WTC11 (cell line): ENCODE measurements at places on chromosomes 12 and 14. TPM values are rescaled to one million over a fixed set of nuclear protein-coding genes. Genes with fewer than 3 reads are reported as not detected.

The OTX2 gene
- 30.1 to 34.4 TPM (median 32.5 TPM) in 3 replicates for total RNA-seq

The DEPDC4 gene
- 4.4 to 5.5 TPM (median 5.5 TPM) in 3 replicates for total RNA-seq

The NUP107 gene
- total RNA-seq = 117 to 132 TPM (median 120 TPM) in 3 replicates

The GZMH gene
- total RNA-seq = not detected in 3 replicates

The PZP gene
- 0.15 to 0.25 TPM (median 0.18 TPM) in 3 replicates for total RNA-seq
